ENCODE measurements at places on chromosomes 5 and 9.

DNA sequence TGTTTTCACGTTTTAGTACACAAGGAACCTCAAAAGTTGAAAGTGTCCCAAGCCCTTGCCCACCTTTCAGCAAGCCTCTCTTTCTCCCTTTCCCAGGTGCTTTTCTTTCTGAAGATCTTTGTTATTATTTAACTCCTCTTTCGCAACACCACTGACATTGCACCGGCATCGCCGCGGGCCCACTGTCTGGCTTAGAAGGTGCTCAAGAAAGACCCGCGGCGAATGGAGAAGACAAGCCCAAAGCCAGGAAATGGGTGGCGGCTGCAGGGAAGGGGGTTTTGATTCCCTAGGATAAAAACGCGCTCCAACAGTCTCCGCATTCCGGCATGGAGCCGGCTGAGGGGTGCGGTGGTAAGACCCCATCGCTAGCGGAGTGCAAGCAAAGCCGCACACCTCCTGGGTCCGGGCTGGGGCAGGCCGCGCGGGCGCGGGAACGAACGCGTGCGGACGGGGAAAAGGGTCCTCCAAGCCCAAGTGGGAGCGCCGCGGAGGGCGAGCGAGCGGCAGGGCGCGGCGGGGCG is 404 bp upstream of the AFAP1L1 start:
- no peak for DNase-seq

DNA sequence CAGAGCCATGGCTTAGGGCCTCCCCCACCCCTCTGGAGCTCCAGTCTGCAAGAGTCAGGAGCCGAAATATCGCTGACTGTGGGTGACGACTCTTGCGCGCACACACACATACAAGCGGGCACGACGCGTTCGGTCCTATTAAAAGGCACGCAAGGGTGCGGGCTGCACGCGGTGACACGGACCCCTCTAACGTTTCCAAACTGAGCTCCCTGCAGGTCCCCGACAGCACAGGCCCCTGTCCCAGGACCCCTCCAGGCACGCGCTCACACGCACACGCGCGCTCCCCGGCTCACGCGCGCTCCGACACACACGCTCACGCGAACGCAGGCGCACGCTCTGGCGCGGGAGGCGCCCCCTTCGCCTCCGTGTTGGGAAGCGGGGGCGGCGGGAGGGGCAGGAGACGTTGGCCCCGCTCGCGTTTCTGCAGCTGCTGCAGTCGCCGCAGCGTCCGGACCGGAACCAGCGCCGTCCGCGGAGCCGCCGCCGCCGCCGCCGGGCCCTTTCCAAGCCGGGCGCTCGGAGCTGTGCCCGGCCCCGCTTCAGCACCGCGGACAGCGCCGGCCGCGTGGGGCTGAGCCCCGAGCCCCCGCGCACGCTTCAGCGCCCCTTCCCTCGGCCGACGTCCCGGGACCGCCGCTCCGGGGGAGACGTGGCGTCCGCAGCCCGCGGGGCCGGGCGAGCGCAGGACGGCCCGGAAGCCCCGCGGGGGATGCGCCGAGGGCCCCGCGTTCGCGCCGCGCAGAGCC is at the start of gene GRIN1:
Gene GRIN1, plus strand, starts transcription at position 433 of the 746 bp plus-strand sequence. CDS start 333 bp downstream, outside the sequence.
- no peak for DNase-seq

GRCh38 chr9:136961279-136962065 is 9.4 kb downstream of the LCN12 start:
- peak; percentile 77 for DNase-seq

GRCh38 chr5:22908586-22908985 is 55.4 kb upstream of the CDH12 start:
- DNase-seq: no peak

DNA sequence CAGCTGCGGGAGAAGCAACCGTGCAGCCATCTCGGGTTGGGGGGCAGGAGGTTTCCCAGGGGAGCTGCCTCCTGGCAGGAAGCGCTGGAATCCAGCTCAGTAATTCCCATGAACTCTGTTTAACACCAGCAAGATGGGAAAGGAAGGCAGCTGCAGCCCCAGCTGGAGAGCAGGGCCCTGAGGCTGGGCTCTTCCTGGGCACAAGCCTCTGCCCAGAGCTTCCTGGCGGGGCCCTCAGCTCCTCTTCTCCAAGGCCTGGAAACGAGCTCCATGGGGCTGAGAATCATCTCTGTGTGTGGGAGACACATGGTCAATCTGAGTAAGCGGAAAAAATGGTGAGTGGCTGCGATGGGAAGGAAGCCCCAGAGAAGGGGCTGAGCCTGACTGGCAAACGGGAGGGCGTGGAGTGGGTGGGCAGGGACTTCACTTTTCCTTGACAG is 6.3 kb downstream of the MRPL36 start:
- DNase-seq: no peak

GRCh38 chr9:127676638-127677037 is 30.1 kb upstream of the CFAP157 start:
- no peak for DNase-seq

- no peak for DNase-seq
Observed at GRCh38 chr9:37582548-37583157, 6.5 kb upstream of the FBXO10 start.

- no peak for DNase-seq
Observed at GRCh38 chr9:81080900-81081299, 608.4 kb downstream of the TLE1 start.

DNA sequence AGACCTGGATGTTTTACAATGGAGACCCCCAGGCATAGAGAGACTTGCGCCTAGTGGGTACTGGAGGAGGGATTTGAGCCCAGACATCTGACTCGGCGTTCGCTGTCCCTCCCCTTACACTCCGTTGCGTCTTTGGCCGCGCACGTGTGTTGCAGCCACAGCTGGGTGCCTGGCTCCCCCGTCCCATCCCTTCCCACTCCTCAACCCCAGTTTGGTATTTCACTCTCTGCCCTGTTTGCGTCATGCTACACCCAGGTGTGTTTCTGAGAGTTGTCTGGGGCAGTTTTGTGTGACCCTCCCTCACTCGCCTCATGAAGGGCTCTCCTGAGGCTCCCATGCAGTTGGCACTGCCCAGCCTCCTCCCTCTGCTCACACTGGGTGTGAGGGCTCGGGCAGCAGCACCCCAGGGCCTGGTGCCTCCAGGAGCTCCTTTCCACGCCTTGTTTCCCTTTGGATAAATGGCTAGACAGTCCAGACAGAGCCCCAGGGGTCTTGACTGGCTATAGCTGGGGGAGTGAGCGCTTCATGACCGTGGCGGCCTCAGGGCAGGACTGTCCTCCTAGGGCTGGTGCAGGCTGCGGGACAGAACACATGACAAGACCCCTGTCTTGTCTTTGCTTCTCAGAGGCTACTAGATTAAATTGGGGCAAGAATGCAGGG is 13.6 kb downstream of the TCF7 start:
- DNase-seq: no peak

- no peak for DNase-seq
Observed at GRCh38 chr5:74136276-74136825, 504.2 kb downstream of the ENC1 start.

GRCh38 chr9:117643288-117643654 is 60.9 kb upstream of the TLR4 start:
- DNase-seq: no peak

DNA sequence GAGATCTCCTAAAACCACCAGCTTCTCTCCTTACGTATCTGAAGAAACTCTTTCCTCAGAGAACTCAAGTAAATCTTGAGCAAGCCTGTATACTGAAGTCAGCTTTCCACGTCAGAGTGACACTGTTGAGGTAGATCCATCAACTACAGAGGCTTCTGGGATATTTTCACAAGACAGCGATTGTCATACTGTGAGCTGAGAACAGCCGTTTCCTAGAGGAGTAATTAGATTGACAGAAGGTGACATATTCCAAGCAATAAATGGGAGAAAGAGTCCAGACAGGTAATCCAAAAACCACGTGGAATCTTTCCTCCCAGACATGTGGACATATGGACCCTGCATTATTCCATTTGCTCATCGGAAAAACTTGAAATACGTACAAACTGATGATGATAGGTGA is 117.2 kb downstream of the MEF2C start:
- no peak for DNase-seq

GRCh38 chr9:23590276-23591000 is 235.6 kb downstream of the ELAVL2 start:
- no peak for DNase-seq

DNA sequence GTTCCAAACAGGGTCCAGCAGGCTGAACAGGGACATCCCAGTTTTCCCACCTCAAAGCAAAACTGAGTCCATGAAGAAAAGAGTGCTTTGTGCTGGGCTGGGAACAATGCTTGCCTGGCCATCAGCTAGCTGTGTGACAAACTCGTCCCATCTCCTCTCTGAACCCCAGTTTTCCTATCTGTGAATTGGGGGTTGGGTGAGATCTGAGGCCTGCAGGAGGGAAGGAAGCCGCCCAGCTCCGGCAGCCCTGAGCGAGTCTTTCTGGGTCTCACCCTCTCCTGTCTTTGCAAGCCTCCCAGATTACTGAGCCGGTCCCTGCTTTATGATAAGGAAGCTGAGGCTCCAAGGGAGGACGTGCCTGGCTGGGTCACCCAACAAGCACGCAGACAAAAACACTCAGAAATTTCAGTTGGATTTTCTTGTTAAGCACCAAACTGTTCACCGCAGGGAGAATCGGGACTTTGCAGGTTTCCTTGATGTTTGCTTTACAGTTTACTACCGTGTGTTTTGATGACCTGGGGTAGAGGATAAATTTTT is 82.6 kb upstream of the LMX1B start:
- no peak for DNase-seq

DNA sequence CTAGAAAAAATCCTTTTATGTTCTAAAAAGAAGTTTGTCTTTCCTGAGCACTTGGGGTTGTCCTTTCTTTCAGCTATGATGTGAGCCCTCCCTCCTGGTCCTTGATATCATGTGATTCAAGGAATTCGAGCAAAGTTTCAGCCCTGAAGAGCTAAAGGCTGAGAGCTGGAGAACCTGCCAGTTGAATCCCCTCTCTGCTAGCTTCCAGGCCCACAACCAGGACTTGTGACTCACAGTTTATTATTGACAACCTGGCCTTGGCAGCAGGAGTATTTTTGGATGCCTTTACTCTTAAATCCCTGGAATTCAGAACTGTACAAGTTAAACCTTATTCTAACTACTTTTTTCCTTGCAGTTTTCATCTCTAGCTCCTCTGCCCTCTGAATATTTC is 182.8 kb downstream of the SPOCK1 start:
- DNase-seq: no peak

DNA sequence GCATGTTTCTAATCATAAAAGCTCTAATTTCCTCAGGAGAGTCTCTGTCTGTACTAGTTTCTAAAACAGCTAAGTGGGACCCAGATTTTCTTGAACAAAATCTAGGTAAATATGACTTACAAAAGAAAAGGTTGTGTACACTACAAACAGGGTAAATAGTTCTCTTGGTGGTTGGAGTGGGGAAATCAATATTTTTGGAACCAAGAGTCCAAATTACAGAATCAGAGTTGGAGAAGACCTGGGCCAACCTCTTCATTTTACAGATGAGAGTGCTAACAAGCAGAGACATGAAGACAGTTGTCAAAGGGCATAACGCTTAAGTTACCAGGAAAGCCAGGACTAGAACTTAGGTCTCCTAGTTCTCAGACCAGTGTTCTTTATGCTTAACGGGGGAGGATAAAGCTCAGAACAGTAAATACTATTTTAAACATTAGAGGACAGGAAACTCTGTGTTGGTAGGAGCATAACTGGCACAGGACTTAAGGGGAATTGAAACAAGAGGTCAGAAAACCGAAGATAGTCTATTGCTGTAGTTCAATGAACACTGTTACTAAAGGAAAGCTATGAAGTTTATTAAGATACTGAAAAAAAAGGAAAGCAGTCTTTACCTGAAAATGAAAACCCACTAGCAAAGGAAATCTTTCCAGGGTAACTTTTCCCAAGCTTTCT is 9.3 kb upstream of the GOLGA1 start:
- DNase-seq: no peak

DNA sequence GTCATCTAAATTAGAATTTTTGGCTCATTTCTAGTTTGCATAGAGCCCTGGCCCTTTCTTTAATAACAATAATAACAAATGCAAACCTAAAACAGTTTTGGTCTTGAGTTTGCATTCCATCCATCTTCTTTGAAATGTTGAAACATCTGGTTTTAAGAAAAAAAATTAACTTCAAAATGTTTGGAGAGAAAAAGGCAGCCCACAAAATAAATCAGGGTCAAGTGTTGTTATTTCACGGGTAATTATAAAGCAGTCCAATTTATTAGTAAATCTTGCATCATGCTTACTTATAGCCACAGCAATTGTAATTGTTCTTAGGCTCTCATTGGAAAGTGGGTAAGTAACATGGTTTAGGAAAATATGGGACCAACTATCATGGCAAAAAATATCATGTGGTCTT is 247.0 kb upstream of the MEF2C start:
- DNase-seq: no peak

DNA sequence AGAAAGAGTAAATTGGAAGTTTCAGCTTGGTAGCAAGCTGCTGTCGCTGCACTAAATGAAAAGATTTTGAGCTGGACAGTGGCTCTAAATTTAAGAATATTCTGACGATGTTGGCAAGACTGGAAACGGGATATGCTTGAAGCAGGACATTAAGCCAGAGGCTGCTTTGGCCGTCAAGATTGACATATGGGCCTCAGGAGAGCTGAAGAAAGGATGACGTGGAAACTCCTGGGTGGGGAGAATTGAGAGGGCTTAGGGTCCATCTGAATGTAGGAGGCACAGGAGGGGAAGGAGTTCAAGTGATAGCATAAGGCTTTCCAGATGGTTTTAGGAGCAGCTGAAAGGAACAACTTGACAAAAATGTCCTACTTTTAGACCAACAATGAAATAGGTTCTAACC is 108.9 kb downstream of the PAPPA start:
- no peak for DNase-seq

DNA sequence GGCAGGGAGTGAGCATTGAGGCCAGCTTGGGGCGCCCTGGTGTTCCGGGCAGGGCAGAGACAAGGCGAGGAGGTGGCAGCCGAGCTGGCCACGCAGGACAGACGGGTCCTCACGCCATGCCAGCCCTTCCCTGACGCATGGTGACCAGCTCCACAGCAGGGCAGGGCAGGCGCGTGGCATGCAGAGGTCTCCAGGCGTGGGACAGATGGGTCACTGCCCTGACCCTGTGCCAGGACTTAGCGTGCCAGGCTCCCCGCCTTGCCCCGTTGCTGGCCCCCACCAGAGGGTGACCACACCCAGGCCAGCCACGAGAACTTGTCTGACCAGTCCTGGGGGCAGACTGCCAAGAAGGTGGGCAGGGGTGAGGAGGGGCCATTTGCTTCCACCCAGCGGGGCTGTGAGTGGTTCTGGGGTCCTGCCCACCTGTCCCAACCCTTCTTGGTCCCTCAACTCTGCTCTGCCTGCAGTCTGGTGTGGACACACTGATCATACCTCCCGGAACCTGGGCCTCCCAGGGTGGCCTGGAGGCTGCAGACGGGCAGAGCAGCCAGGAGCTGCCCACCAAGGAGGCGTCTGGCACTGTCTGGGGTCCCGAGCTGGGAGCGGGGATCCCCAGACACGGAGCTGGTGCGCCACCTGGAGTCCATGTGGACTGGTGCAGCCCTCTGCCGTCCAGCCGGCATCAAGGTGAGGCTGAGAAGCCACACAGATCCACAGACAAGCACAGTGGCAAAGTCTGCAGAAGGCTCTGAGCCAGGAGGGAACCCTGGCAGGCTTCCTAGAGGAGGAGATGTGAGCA is at the start of gene RNF224:
Gene RNF224, plus strand, starts transcription at position 449 of the 799 bp plus-strand sequence. CDS start 834 bp downstream, outside the sequence.
- peak; percentile 92 for DNase-seq

DNA sequence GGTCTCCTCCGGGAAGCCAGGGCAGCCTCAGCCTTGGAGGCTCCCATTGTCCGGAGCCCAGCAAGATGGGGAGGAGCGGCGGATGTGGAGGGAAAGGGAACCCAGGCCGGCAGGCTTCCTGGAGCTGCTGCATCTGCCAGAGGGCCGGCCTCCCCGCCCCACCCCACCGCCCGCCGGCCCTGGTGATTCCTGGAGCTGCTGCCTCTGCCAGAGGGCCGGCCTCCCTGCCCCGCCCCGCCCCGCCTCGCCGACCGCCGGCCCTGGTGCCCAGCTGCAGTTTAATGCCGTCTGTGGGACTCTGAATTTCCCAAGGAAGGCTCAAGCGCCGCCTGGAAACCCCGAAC is 31.6 kb downstream of the EXD3 start:
- DNase-seq: peak; percentile 39

- no peak for DNase-seq
Observed at GRCh38 chr5:64612344-64612961, 77.8 kb upstream of the SHISAL2B start.
